ENCODE measurements at places on chromosomes 11 and 22.

DNA sequence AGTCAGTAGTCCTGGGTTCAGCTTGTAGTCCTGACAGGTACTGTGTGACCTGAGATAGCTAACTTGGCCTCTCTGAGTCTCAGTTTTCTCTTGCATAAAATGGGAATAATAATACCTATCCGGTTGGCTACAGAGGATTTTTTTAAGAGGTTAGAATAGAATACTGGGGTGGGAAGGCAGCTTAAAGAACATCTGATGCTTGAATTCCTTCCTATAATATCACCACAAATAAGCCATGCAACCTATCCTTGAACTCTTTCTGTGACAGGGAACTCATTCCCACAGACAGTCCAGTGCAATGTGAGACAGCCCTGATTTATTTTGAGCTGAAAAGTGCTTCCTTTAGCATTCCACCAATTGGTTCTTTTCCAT, 110.1 kb downstream of the CCDC81 start:
- DNase-seq = no peak

DNA sequence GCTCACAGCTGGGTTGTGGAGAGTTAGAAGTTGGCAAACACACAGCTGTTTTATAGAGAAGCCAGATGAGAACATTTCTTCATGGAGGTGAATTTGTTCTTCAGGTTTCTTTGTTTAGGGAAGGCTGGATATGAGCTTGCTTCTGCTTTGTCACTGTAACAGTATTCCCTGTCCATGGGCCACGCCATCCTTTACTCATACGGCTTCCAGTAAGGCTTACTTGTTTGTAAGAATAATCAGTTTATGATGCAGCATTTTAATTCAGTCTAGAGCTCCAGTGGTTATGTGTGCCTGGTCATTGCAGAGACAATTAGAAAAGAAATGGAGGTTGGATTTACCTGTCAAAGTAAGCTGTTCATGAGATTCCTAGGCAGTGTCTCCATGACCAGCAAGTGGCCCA, 131.8 kb downstream of the TRIM44 start:
- DNase-seq = no peak

- no peak for DNase-seq
These were observed 7.8 kb upstream of the DDI1 start for GRCh38 chr11:104028476-104029263.

GRCh38 chr22:48577014-48577690, 1250.5 kb downstream of the BRD1 start:
- peak; percentile 79 for DNase-seq

DNA sequence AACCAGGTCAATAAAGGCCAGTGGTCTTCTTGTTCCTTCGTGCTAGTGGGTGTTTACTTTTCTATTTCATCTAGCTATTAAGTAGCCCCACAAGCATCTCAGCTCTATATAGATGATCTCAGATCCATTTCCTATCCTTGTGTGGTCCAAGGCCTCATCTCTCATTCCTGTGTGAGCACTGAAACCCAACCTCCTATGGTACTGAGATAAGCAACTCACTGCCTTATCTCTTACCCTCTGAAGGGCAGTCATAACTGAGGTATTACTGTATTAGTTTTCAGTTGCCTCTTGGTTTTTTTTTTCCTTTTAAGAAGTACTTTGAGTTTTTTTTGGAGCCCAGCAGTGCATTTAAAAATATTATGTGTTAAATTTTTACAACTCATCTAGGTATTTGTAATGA, 28.3 kb downstream of the ACER3 start:
- no peak for DNase-seq

DNA sequence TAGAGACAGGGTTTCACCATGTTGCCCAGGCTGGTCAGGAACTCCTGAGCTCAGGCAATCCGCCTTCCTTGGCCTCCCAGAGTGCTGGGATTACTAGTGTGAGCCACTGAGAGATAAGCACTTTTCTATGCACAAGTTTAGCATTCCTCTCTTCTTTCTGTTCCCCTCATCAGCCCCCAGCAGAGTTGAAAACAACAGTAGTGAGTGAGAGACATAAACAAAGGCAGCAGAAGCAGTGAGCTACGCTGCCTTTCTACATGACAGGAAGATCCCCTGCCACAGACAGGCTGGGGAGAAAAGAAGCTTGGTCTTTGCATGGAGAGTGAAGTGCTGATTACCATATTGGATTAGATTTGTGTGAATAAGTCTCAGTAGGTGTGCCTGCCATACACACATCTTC, 392.0 kb upstream of the KIRREL3 start:
- peak; percentile 6 for DNase-seq

GRCh38 chr11:69903211-69903610, 84.0 kb upstream of the FGF3 start:
- no peak for DNase-seq

- DNase-seq = peak; percentile 63
These were observed 146.0 kb downstream of the PARVA start for GRCh38 chr11:12523180-12523924.

DNA sequence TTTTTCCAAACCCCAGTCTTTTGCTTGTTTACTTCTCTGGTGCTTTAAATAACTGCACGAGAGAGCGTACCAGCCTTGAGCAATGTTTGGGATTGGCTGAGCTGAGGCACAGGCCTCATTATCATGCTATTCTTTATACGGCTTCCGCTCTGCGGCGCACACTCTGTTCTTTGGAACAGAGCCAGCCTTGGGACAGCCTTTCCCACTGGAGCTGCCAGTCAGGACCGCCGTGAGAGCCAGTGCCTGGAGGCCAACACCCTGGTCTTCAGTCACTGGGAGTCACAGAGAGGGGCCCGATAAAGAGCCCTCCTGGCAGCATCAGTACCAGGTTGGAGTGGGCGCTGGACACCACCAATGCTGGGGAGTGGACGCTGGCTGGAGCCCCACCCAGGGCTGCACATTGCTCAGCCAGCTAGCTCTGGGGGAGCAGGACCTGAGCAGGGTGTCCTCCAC, 125.6 kb downstream of the BCR start:
- no peak for DNase-seq

GRCh38 chr22:50732681-50733080, 5.3 kb upstream of the ACR start:
- DNase-seq = no peak

DNA sequence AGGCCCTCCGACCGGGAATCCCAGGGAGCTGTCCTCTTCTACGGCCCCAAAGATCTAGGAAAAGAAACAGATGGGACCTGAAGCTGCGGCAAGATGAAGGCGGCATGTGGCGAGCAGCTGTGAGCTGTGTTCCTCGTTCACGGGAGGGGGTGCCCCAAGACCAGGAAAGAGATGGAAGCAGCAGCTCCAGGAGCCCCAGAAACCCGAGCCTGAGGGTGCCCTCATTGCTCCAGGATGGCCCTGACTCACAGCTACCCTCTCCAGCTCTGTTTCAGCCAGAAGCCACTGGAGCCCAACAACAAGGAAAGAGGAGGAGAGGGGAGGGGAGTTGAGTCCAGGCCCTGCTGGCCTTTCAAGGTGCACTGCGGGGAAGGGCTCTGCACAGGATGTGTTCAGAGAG, 23.7 kb upstream of the NAP1L4 start:
- DNase-seq = no peak

- no peak for DNase-seq
These were observed 56.6 kb downstream of the ZNRF3 start for GRCh38 chr22:28939932-28940331.

DNA sequence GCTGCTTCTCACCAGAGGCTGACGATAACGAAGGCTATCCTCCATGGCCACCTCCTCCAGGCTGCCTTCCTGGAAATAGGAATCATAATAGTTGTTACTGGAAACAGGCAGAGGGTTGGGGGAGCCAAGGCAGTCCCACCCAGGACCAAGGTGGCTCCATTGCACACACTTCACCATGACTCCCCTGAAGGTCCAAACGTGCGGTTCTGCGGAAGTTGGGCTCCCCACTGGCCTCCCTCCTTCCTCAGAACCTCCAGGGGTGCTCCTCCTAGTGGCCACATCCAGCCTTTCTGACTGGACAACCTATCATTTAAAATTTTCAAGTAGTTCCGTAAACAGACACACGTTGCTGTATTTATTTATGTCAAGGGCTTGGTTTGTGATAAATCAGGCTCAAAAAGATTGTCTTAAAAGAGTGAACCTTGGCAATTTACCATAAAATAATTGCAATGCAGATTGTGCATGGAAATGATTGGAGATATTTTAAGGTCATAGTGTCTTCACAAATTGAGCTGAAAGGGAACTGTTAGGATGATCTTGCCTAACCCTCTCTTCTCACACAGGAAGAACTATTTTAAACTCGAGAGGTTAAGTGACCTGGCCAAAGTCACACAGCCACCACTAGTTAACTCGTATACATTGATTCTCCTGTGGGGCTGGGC, 1.4 kb upstream of the TCN2 start:
- DNase-seq = peak; percentile 68

DNA sequence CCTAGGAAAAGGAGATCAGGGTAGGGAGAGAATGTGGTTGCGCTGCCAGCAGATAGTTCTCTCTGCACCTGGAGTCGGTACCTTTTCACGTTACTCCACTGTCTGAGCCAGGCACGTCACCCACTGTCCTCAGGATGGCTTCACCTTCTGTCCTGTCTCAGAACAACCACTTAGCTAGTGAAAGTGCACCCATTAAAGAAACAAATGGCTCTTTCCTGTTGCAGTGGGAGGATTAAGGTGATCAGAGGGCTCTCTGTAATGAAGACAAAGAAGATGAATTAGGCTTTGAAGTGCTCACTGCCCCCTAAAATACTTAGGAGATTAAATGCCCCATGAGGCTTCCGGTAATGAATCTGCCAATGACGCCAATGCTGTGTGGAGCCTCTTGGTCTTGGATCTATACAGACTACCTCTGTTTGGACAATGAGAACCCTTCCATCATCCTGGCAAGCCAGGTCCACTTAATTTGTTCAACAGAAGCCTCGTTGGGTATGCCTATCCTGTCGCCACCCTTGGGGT, 113.7 kb downstream of the INSC start:
- no peak for DNase-seq

DNA sequence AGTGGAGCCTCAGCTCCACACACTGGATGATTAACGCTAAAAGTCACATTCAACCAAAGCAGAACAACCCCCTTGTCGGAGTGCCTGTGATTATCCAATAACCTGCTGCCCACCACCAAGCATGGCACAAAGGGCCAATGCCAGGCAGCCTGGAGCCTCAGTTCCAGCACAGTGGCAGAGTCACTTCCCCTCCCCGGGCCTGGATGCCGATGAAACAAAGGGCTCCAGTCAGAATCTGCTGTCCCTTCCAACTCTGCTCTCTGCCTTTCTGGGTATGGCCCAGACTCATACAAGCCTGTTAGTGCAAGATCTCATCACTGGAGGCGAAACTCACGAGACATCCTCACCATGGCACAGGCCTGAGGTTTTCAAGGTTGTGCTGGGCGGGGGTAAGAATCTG, 52.1 kb downstream of the CLTCL1 start:
- DNase-seq = no peak

- DNase-seq = no peak
These were observed 56.4 kb downstream of the SWAP70 start for GRCh38 chr11:9720290-9720630.

- DNase-seq = no peak
These were observed 170.3 kb downstream of the NTM start for GRCh38 chr11:131540676-131541075.

DNA sequence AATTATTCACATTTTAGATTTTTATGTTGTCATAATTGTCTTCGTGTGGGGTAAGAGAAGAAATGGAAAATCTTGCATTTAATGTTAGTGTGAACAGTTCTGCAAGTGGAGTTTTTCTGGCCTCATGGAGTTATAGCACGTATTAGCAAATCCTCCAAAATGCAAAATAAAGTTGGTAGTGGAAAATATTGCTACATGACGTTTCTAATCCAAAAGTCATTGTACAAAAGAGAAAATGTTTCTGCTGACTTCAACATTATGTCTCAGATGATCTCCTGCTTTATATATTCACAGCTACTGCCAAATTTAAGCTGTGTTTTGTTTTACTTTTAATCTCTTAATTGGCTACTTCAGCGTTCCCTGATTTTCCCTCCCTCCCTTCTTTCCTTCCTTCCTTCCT, 1804.0 kb upstream of the RAG2 start:
- no peak for DNase-seq

GRCh38 chr22:23215294-23216241, 35.3 kb downstream of the BCR start:
- no peak for DNase-seq

GRCh38 chr11:106063009-106063408, 14.1 kb downstream of the KBTBD3 start:
- no peak for DNase-seq

DNA sequence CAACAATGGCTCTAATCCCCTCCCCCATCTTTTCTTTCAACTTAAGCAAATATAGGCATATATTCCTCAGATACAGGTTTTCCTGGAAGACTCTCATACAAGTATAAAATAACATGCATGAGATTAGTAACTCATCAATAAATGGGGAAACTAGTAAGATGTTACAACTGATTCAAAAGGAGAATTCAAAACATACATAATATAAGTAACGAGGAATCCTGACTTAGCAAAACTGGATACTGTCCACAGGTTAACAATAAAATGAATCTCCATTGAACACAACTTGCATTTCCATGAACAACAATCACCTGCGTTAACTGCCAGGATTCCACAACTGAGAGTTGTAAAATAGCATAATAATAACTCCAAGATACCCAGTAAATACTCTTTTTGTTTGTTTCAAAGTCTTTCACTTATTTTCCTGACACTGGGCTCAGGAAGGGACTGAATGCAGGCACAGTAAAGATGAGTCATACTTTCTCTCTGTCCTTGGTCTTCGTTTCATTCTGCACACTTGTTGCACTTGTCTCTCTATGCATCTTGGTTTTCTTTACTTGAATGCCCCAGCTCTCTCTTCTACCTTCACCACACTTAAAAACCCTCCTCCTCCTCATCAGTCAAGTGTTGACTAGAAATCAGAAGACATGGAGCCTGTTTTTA, 8.1 kb downstream of the APIP start:
- DNase-seq = no peak

DNA sequence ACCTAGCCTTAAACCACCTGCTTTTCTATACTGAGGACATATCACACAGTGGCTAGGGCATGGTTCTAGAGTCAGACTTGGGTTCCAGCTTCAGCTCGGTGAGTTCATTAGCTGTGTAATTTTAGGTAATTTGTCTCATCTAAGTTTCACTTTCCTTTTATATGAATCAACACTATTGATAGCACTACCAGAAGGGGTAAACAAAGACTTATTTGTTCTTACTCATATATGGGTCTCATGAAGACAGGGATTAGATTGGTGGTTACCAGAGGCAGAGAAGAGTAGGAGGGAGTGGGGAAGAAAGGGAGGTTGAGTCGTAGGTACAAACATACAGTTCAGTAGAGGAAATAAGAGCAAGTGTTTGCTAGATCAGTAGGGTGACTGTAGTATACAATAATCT, 924.7 kb downstream of the OPCML start:
- DNase-seq = no peak

- DNase-seq = peak; percentile 72
These were observed 8.7 kb downstream of the PTH start for GRCh38 chr11:13486926-13487660.

- peak; percentile 53 for DNase-seq
These were observed 2.7 kb downstream of the FAT3 start for GRCh38 chr11:92227230-92227814.

GRCh38 chr11:69726481-69726880, 22.7 kb upstream of the FGF19 start:
- peak; percentile 52 for DNase-seq

DNA sequence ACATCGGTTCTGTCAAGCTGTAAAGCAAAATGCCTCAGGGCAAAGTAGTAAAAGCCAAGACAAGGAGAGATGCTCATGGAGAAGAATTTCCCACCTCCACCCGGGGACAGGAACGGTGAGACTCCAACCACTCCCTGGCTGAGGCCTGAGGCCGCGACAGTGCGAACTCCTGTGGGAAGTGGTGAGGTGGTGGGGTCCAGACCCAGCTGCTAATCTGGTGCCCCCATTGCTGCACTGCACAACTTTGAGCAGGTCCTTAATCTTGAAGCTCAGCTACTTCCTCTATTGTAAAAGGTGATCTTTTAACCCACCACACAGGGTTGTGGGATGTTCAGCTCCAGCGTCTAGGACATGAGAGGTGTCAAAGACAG, 83.9 kb downstream of the ZC3H12C start:
- no peak for DNase-seq

Data from H7 (cell line).